ENCODE measurements at places on chromosomes 7 and 10.

- DNase-seq, result no peak
Measured at GRCh38 chr10:119368991-119369869, 161.9 kb downstream of the GRK5 start.

GRCh38 chr7:94095316-94096009, 91.3 kb upstream of the BET1 start:
- no peak for DNase-seq

DNA sequence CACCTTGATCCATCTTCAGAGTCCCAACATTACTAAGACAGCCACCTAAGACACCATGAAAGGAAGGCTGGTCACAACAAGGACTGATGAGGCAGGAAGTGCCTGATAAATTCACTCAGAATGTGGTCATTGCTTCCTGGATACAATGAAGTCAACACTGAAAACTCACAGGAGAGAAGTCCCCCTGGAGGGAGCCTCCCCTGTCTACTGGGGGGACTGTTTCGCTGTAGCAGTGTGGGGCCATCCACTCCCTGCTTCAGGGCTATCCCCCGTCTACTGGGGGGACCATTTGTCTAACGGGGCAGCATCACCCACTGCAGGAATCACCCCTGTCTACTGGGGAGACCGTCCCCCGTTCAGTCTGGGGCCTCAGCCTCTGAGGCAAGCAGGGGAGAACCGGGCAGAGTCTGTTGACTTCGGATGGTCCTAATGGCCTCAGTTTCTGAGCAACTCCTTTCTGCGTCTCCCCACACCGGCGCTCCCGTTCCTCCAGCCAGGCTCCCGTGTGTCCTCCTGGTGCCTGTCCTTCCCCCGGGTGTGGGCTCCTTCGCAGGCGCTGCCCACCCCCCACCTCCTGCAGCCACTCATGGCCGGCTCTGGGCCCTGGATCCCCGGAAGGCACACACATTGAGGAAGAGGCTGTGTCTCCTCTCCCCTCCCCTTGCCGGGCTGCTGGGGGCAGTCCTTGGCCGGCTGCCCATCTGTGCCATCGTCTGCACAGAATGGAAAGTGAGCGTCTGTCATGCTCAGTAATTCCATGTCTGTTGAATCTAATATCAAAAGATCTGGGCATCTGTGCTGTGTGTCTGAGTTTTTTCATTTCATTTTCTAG, 59.9 kb upstream of the DNAJB6 start:
- no peak for DNase-seq

- DNase-seq, result no peak
Measured at GRCh38 chr10:110413049-110413783, 84.5 kb upstream of the DUSP5 start.

- no peak for DNase-seq
Measured at GRCh38 chr7:147197006-147197405, 1080.4 kb downstream of the CNTNAP2 start.

All from mammary epithelial cell (primary cell).